ENCODE measurements at places on chromosomes 13 and 19.

GRCh38 chr19:52734893-52735661 lies at the start of gene ZNF611:
Gene ZNF611, minus strand, starts transcription at chr19:52735044. Its CDS starts 19,150 bp downstream, at chr19:52715894.
- H3K27ac ChIP-seq, result peak within 1 kb of the TSS; percentile 36
- peak within 1 kb of the TSS; percentile 92 for H3K4me3 ChIP-seq
- no peaks in the 10 kb centered on the region for H3K36me3 ChIP-seq
- peaks cover 12% of the 10 kb centered on the region for H3K4me1 ChIP-seq
- peak; percentile 98 for DNase-seq
- no peaks in the 10 kb centered on the region for H3K27me3 ChIP-seq

DNA sequence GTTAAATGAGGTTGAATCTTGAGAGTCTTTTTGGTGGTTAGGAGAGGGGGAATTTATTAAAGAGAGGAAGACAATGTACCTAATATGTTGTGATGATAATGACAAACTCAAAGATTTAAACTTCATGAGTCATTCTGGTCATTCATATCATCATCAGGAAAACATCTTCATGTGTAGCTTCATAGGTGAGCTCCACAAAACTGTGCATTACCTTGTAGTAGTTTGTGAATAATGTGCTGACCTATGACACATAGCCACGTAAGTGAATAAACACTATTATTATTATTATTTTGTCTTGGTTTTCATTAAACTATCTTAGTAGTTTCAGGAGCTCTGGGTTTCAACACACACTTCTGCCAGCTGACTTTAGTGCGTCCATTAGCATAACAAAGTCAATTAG lies 997 bp upstream of the GPC6 start:
- H3K36me3 ChIP-seq, result no peaks in the 10 kb centered on the region
- H3K27me3 ChIP-seq, result no peaks in the 10 kb centered on the region
- H3K27ac ChIP-seq, result peak overlapping the region; percentile 57
- H3K4me3 ChIP-seq, result no peak overlapping the region
- no peak for DNase-seq
- H3K4me1 ChIP-seq, result peaks cover 41% of the 10 kb centered on the region

DNA sequence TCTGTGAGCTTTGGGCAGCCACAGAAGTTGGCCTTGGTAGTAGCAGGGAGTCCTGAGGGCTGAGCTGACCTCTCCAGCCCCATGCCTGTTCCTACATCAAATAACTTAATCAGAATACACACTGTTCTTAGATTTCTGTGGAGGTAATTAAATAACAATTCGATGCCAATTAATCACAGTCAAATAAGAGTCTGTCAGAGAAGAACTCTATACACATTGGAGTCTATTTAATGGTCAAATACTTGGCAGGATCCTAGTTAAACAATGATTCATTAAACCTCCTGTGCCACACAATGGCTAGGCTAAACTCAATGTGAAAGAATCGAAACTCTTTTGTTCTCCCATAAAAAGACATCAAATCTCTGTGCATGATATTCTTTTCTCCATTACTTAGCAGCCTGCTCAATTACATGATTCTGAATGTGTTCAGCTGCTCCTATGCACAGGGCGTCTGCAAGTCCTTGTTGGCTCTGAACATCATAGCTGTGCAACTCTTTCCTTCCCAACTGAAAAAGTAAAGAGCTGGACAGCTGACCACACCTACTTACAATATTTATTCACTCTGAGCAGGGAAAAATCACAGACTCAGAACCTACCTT lies 173.1 kb downstream of the ABCC4 start:
- H3K4me1 ChIP-seq, result peaks cover 22% of the 10 kb centered on the region
- H3K4me3 ChIP-seq, result no peak overlapping the region
- no peak for DNase-seq
- 0 out of 2 replicates have a peak, but pooled peaks cover 1% of the 10 kb centered on the region for H3K36me3 ChIP-seq
- H3K27ac ChIP-seq, result peak overlapping the region; percentile 48

GRCh38 chr13:29805994-29806979 lies 44.1 kb downstream of the UBL3 start:
- H3K36me3 ChIP-seq, result no peaks in the 10 kb centered on the region
- no peak overlapping the region for H3K27ac ChIP-seq
- H3K4me3 ChIP-seq, result no peak overlapping the region
- DNase-seq, result no peak
- H3K4me1 ChIP-seq, result peaks cover 37% of the 10 kb centered on the region

GRCh38 chr13:49441846-49442245 lies 2.0 kb downstream of the CAB39L start:
- no peak for DNase-seq
- no peak overlapping the region for H3K27ac ChIP-seq
- H3K36me3 ChIP-seq, result no peaks in the 10 kb centered on the region
- no peaks in the 10 kb centered on the region for H3K4me1 ChIP-seq
- H3K27me3 ChIP-seq, result no peaks in the 10 kb centered on the region

DNA sequence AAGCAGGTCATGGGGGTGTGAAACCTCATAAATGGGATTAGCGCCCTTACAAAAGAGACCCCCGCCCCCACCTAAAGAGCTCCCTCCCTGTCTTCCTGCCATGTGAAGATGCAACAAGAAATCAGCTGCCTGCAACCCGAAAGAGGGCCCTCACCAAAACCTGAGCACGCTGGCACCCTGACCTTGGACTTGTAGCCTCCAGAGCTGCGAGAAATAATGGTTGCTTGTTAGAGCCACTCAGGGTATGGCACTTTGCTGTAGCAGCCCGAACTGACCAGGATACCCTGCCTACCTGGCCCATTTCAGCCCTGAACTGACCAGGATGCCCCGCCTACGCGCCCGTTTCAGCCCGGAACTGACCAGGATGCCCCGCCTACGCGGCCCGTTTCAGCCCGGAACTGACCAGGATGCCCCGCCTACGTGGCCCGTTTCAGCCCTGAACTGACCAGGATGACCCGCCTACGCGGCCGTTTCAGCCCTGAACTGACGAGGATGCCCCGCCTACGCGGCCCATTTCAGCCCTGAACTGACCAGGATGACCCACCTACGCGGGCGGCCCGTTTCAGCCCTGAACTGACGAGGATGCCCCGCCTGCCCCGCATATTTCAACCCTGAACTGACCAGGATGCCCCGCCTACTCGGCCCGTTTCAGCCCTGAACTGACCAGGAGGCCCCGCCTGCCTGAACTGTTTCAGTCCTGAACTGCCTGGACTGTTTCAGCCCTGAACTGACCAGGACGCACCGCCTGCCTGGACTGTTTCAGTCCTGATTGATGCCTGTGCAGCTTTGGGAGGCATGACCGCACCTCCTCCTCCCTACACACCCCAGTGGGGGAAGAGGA lies 120.0 kb downstream of the UQCRFS1 start:
- H3K27me3 ChIP-seq, result no peaks in the 10 kb centered on the region
- no peak for DNase-seq
- no peak overlapping the region for H3K27ac ChIP-seq
- H3K36me3 ChIP-seq, result no peaks in the 10 kb centered on the region

DNA sequence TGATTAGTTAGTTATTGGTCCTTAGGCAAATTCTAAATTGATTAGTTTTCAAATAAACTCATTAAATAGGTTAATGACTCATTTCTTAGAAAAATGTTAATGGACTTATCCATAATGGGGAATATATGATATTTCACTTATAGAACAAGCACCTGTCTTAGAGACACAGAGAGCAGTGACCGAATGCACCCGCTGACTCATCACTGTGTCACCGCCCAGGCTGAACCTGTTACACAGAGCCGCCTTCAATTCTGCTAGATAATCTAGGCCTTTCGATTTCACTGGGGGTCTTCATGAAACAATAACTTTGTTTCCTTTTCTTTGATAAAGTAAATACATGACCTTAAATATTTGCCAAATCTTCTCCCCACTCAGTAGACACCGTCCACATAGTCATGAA lies 13.1 kb downstream of the IRS2 start:
- no peaks in the 10 kb centered on the region for H3K27me3 ChIP-seq
- H3K4me3 ChIP-seq, result no peak overlapping the region
- H3K27ac ChIP-seq, result no peak overlapping the region
- H3K36me3 ChIP-seq, result no peaks in the 10 kb centered on the region
- no peaks in the 10 kb centered on the region for H3K4me1 ChIP-seq

DNA sequence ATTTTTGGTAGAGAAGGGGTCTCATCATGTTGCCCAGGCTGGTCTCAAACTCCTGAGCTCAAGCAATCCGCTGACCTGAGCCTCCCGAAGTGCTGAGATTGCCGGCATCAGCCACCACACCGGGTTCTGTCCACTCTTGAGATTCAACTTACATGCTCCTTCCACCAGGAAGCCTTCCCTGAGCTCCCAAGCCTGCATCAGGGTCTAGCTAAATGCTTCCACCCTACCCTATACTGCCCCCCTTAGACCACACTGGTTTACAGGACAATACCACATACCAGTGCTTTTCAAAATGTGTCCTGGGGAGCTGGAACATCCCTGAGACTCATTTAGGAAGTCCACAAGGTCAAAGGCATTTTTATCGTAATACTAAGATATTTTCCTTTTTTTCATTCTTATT lies 15.1 kb upstream of the CACNG8 start:
- H3K27me3 ChIP-seq, result no peaks in the 10 kb centered on the region
- H3K4me3 ChIP-seq, result no peak overlapping the region
- DNase-seq, result no peak
- H3K4me1 ChIP-seq, result no peaks in the 10 kb centered on the region
- no peaks in the 10 kb centered on the region for H3K36me3 ChIP-seq
- no peak overlapping the region for H3K27ac ChIP-seq

All from Caco-2 (cell line).